ENCODE measurements at places on chromosomes 3 and 15. TPM values are rescaled to one million over a fixed set of nuclear protein-coding genes. Genes with fewer than 3 reads are reported as not detected.

RBP2 gene
- not detected for total RNA-seq

MAP3K13 gene
- total RNA-seq: 26.4 TPM

TEX55 gene
- total RNA-seq: not detected

GOLGA8S gene
- not detected for total RNA-seq

CORO2B gene
- 0.43 TPM for total RNA-seq

SLMAP gene
- 61.8 TPM for total RNA-seq

RASGRP1 gene
- 1.5 TPM for total RNA-seq

IGDCC3 gene
- 0.10 TPM for total RNA-seq

MYO5C gene
- total RNA-seq: 0.88 TPM
